ENCODE measurements at places on chromosomes 3 and 15.

GRCh38 chr15:66936109-66936860 lies 129.1 kb upstream of the SMAD3 start:
- DNase-seq: no peak

DNA sequence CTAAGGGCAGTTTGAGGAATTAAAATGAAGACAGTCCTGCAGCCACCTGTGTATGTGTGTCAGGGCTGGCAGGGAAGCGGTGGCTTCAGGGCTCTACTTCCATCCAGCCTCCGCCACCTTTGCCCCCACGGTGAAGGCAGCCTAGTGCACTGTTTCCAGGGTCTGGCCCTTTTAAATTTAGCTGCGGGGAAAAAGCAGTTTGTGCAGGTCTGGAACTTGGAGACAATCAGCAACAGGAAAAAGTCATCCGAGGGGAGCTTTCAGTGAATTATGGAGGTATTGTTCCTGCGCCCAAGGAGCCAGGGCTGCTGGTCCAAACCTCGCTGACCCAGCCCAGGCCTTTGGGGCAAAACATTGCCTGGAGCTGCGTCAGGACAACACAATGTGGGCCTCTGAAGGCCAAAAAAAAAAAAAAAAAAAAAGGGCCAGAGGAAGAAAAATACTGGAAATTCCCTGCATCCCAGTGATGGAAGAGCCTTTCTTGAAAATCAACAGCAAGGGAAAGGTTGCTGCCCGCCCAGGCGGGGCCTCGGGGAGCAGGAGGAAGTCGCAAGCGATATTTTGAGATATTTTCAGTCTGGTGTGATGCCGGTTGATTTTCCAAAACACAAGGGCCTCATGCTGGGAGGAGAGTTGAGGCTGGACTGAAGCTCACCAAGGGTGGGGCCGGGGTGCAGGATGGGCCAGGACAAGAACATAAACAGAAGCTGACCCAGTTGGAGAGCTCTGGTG lies 25.5 kb upstream of the FGD5 start:
- DNase-seq: no peak

- no peak for DNase-seq
Measured at GRCh38 chr15:45662375-45662774, 27.5 kb downstream of the SQOR start.

DNA sequence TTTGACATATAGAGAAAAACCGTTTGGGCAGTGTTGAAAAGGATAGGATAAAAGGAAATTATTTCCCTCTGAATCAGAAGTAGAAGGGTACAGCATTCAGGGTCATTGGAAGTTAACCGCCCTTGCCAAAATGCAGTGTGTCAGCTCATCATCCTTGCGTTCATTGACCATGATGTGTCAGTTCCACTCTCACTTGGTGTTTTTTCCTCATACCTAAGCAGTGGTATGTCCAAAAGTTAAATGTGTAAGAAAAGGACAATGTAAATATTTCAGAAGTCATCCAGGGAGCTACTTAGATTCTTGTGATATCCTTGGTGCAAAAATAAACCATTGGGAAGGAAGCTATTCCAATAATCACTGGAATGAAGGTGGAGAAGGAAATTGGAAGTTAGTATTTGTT lies 50.7 kb downstream of the MAP6D1 start:
- DNase-seq: no peak

DNA sequence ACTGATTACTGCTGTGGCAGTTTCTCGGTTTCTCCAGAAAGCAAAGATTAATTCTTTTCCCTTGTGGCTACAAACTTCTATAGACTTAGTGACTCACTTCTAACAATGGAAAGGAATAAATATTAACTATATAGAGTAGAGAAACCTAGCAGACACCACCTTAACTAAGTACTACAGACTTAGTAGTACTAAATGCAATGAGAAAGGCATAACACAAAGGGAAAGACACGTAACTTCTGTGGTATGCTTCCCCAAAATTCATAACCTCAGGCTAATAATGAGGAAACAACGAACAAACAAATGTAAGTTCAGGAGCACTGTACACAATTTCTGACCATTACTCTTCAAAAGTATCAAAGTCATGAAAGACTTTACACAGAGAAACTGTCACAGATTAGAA lies 31.2 kb downstream of the ATG3 start:
- DNase-seq: no peak

- no peak for DNase-seq
Measured at GRCh38 chr3:56200251-56200650, 268.0 kb downstream of the ERC2 start.

DNA sequence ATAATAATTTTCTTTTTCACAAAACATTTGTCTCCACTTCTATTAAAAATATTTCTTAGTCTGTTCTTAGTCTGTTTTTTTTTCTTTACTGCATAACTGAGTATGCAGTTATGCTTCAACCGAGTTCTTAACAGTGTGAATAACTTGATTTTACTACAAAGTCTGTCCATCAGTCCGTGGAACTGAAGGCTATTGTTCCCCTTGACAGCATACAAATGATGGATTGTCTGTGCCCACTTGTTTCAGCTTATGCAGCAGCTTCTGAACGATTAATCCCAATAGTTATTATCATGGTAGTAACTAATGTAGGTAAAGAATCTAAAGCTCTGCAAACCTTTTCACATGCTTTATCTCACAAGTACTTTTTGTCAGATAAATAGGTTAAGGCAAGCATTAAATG lies 150.7 kb downstream of the SSR3 start:
- DNase-seq: no peak

DNA sequence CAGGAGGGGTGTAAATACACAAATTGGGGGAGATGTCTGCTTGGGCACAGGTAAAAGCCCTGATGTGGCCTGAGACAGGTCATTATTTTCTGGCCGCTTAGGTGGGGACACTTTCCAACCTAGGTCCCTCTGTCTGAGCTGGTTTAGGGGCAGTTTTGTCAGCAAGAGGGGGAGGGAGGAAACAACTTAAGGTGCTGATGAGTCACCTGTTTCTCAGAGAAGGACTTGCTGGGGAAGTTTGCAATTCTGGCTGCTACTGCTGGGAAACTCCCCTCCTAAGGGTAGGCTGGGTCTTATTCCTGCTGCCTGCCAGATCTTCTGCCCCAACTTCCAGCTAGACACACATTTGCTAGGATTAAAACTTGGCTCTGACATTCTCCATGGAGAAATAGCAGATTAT lies 4.8 kb upstream of the RHOV start:
- no peak for DNase-seq

GRCh38 chr3:110341047-110341446 lies 730.6 kb upstream of the NECTIN3 start:
- DNase-seq: no peak

DNA sequence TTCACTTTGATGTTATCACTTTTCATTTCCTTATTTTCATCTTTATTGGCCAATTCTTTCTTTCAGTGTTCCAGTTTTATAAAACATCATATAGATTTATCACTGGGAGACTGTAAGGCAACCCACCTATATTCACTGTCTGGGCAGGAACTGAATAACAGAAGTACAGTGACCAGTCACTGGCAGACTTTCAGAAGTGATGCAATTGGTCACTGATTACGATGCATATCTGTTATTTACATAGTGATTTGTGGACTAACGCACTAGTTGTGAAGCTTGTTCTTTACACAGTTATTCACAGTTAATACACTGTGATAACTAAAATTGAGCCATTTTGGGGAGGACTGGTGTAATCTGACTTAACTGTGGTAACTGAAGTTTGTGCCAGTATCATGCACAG lies 190.2 kb upstream of the DPH6 start:
- DNase-seq: no peak

DNA sequence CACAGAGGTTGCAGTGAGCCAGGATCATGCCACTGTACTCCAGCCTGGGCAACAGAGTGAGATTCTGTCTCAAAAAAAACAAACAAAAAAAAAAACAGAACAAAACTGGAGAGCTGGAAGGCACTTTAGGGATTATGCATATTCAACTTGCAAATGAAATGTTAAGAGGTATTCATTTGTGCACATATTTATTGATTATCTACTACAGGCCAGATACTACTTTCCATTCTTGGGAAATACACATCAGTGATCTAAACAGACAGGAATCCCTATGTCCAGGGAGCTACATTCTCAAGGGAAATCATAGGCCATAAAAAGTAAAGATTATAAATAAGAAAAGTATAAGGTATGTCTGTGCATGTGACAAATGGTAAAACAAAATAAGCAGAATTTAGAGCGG lies 322.6 kb downstream of the GABRG3 start:
- no peak for DNase-seq

DNA sequence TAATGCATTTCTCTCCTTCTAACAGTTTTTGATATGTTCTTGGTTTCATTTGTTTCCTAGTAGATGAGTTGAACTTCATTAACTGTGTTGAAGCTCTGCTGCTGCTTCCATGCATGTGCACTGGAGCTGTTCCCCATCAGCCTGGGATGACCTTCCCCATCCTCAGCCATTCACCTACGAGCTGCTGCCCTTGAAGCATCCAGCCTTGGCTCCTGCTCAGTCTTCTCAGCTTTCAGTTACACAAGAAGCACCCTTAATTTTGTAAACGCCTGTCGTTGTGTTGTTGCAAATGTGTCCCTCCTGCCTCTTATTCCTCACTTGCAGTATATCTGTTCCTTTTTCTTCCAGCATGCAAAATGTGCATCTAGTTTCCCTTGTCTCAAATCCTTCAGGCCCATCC lies 8.5 kb upstream of the ZXDC start:
- DNase-seq: no peak

DNA sequence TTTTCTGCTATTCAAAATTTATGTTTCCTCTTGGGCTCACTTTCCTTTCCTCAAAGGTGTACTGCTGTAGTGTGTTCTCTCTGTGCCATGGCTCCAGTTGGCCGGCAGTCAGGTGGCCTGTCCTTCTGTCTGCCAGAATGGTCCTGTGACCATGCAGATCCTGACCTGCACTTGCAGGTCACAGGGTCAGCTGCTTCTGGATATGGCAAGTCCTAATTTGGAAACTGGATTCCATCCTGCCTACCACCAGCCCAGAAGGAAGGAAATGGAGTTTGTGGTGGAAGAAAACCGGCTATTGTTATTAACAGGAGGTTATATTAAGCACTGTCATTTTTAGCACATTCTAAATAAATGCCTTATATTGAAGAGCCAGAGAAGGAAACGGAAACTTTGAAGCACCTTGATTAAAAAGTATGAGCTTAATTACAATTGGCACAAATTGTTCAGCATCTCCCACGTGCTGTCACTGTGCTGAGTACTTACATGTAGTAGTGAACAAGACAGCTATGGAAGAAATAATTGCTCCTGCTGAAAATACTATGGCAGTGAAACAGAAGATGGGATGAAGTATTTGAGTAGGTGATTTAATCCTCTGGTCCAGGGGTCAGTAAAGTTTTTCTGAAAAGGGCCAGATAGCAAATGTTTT lies 362.8 kb downstream of the PTPRG start:
- DNase-seq: no peak

DNA sequence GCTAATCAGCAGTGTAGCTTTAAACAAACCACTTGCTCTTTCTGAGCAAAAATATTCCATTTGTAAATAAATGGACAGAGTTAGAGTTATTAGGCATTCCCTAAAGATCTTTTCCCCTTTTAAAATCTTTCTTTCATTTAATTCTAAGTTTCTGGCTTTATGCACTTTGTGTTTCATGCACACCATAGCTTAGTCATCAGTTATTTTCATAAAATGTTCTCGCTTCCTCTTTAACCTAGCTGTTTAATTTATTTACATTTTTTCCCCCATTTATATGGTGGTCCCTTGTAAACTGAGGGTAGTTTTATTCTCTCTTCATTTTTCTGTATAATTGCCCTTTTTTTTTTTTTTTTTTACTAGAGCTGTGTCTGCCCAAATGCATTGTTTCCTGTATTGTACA lies 315.0 kb upstream of the LRRFIP2 start:
- DNase-seq: no peak

DNA sequence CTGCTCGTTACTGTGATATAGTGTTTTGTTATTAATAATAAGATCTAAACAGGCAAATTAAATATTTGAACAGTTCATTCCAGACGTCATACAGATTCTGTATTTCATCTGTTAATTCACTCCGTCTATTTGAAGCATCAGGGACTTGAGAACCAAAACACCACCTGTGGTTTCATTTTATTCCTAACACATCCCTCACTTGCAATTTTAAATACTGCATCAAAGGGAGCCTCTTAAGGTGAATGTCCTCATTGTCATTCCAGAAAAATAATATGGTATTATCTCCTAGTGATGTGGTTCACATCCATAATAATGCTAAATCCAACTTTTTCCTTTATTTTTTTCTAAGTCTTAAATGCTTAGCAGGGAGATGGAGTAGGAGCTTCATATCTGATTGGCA lies 1390.9 kb upstream of the CADM2 start:
- DNase-seq: no peak

DNA sequence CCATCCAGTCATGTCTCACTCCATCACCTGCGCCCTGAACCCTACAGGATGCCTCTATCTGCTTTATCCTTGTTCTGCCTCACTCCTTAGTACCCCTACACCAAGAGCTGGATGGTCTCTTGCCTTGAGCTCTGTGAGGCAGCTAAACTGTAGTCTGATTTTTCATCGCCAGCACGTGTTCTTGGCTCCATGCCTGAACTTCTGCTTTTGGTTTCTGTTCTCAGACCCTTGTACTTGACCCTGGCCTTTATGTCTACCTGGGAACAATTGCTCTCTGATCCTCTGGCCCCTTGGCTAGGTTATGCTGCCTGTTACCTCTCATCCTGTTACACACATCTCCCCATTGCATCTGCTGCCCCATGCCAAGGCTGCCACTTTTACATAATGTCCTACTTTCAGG lies 318.0 kb upstream of the LMCD1 start:
- no peak for DNase-seq

GRCh38 chr3:160472344-160472743 lies 22.8 kb upstream of the TRIM59 start:
- no peak for DNase-seq

- no peak for DNase-seq
Measured at GRCh38 chr3:83729576-83729975, 1229.2 kb upstream of the CADM2 start.

DNA sequence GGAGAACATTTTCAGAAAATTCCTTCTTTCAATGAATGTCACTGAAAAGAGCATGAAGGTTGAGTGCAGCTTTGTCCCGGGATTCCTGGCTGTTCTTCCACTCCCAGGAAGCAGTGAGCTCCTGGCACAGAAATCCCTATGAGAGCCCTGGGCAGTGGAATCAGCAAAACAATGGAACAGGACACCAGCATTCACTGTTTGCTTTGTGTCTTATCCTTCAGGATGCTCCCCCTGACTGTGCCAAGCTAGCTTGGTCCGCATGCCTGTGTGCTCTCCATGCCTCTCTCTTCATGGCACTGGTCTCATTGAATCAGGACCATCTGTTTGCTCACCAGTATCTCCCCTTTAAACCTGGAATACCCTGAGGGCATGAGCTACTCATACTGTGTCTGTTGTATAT lies 102.0 kb upstream of the GADL1 start:
- no peak for DNase-seq

DNA sequence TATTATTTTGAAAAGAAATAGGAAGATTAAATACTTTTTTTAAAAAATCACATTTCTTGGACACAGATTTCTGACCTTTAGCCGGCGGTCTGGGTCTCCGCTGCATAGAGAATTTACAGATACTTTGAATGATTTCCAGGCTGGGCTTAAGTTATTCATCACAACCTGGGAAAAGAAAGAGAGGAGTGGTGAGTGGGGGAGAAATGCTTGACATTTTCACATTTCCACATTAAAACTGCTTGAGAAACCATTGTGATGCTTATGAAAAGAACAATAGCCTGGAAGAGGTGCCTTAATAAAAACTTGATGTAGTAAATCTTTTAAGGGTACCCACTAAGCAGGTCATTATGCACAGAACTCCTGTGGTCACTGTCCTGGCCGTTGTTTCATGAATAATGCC lies 166.8 kb upstream of the MRPL3 start:
- no peak for DNase-seq

Measured in omental fat pad (tissue), 4 donors.